ENCODE measurements at places on chromosomes 2 and 18.

DNA sequence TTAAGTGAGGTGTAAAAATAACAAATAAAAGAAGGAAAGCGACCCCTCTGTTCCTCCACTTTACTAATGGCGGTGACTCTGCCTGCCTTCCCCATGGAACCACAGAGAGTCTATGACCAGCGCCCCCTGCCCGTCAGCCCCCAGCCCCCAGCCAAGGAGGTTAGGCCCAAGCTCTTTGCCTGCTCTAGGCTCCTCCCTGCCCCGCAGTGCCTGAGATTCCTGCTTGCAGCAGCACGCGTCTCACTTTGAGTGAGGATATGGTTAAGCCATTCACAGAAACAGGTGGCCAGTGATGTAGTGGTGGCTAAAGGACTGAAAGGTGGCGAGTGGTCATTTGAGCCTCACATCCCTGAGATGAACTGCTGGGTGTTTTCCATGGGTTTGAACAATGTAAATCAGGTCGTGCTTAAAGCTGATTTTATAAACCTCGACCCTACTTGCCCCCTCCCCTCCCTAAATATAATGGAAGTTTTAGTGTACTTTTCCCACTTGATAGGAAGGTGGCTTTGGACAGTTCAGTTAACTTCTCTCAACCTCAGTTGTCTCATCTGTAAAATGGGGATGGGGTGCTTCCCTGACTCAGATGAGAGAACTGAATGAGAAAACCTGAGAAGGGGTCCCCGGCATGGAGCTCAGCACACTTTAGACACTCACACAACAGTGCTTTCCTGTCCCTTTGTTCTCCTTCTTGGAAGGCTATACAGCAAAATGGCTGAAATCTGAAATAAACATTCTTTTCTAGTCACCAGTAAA lies 46.5 kb downstream of the IL1RL2 start:
- no peak for ATAC-seq

- no peak for ATAC-seq
Observed at GRCh38 chr18:9870431-9871008, 15.3 kb upstream of the TXNDC2 start.

DNA sequence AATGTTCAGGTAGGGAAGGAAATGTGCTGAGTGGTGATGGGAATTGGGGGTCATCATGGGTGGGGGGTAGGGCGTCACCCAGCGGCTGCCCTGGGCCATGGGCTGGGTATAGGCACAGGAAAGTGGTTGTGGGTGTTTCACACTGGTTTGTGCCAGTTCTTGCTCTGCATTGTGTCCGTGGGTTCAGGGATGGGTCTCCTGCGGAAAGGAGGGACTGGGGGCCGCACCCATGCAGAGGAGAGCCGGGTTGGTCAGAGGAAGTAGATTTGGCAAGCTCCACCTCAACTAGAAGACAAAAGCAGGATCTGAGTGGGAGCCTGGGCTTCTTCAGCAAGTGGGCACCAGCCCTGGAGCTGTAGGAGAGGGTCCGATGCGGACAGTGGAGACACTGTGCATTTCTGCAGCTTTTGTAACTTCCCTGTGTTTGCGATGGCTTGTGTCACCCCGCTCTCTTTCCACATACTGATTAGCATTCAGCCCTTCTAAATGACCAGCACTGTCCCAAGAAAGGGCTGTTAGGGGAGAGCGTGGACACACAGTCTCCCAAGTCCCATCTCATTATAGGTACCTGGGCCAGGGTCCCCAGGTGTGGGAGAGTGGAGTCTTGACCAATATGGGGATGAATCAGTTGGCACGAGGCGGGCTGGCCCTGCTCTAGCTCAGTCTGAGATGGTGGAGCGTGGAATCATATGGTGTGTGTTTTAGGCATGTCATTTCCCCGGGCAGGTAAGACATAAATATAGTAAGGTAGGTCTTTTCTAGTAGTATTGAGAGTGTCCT lies 67.2 kb downstream of the LRRFIP1 start:
- no peak for ATAC-seq

DNA sequence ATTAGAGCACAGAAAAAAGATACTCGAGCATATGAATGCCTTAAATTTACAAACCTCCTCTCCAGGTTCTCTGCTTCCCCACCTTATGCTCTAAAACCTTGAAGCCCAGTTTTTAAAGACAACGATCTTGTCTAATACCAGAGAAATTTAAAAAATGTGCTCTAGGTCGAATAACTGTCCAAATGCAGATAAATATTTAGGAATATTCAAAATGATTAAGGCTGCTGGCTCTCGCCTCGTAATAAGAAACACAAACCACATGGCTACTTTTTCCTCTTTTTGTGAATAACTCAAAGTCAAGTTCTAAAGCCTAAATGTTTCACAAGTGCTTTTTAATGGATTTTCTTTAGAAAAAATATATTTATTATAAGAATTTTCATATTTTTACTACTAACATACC lies 101.3 kb downstream of the SATB2 start:
- ATAC-seq, result no peak

DNA sequence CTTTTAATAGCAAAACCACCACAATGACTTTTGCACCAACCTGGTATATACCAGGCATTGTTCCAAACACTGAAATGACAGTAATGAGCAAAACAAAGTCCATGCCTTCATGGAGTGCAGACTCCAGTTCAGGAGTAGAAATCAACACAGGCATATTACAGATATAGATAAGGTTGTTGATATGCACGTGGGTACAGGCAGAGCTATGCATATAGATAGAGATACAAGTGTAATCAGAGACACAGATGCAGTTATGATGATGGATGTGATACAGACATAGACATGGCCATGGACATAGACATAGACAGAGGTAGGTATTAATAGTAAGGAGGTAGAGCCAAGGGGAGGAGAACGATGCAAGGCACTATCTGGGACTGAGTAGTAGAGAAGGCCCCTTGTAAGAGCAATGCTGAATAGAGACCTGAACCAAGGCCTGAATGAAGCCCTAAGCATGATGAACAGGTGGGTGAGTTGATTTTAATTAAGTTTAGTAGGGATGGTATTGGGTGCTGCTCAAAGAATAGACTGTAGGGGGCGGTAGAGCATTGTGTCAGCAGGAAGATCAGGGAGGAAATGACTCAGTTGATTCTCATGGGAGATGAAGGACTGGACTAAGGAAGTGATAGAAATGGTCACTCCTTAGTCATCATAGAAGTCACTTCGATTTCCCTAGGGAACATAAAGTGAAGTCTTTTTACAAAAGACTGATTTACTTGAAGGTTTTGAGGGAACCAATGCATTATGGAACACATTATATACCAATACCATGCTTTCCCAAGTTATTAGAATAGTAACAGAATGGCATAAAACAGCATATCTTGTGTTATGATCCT lies 39.4 kb downstream of the CMPK2 start:
- ATAC-seq, result peak; percentile 55

- no peak for ATAC-seq
Observed at GRCh38 chr18:74331404-74331803, 15.8 kb downstream of the C18orf63 start.

DNA sequence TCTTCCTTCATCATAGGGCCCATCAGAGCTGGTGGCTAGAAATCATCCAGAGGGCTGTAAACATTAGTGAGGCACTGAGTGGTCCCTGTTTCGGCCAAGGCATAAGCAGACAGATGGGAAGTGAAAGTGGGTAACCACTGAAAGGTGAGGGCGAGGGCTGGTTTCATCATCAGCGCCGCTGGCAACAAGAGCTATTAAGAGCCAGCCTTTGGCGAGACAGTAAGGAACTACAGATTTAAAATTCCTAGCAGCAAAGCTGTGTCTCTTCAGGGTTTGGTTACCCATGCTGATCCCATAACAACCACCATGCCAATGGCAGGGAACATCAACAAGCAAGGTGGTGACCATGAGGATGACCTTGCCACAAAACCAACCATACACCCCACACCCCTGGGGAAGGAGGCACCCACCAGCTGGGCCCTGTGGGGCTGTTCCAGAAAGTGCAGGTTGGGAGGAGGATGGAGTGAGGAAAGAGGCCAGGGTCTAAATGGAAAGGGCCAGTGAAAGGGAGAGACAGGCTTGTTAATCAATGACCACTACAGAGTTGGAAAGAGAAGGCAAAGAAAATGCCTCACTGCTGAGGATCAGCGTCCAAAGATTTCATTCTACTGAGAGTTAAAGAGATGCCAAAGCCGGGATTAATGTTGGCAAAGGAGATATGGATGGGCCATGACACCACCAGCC lies 9.0 kb upstream of the SLC20A1 start:
- peak; percentile 62 for ATAC-seq

- no peak for ATAC-seq
Observed at GRCh38 chr2:46065152-46065551, 232.1 kb upstream of the EPAS1 start.

GRCh38 chr2:233468047-233468740 lies 98.4 kb downstream of the USP40 start:
- no peak for ATAC-seq

- no peak for ATAC-seq
Observed at GRCh38 chr18:54235871-54236270, 11.4 kb upstream of the MBD2 start.

Data from activated CD4-positive, CD25-positive, alpha-beta regulatory T cell treated with anti-CD3 and anti-CD28 coated beads, Interleukin-2, amount 50 U/mL, for 24 hours (primary cell).